ENCODE measurements at places on chromosomes 12 and 14.

DNA sequence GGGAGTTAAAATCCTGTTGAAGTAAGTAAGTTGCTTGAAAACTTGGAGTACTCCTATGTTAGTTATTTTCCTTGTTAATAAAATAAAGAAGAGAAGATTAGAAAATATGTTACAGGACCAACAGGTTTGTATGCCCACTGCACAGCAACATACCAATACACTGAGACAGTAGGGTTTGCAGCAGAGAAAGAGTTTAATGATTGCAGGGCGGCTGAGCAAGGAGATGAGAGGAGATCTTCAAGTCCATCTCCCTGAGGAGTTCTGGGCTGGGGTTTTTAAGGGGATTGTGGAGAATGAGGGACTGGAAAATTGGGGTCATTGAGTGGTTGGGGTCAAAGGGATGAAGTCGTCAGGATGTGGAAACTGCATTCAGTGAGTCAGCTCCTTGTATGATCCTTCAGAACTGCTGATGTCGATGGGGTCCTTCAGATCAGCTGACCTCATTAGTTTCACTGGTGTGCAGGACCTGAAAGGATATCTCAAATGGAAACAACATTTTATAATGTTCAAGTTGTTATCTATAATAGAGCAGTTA is 4.3 kb upstream of the HSD17B6 start:
- H3K27ac ChIP-seq, result no peak overlapping the region
- no peak overlapping the region for H3K4me3 ChIP-seq
- peaks cover 14% of the 10 kb centered on the region for H3K4me1 ChIP-seq
- H3K36me3 ChIP-seq, result no peaks in the 10 kb centered on the region

DNA sequence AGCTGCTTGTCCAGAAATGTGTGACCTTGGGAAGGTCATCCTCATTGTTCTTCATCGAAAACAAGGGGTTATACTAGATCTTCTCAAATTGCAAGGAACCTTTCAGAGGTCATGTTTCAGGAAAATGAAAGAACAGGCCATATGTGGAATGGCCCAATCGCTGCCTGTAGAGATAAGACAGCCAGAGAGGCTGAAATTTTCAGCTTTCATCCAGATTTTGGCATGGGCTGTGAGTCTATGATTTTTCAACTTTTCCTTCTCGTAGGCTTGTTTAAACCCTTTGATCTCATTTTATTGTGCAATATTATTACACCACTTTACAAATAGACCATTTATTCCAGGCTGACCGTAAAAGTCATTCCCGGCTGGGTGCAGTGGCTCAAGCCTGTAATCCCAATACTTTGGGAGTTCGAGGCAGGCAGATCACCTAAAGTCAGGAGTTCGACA is 17.1 kb upstream of the ATXN2 start:
- H3K36me3 ChIP-seq, result no peaks in the 10 kb centered on the region
- no peak for DNase-seq
- H3K4me1 ChIP-seq, result no peaks in the 10 kb centered on the region
- no peak overlapping the region for H3K27ac ChIP-seq

GRCh38 chr12:95336387-95337067 is 118.9 kb downstream of the VEZT start:
- DNase-seq, result no peak
- no peak overlapping the region for H3K27ac ChIP-seq
- H3K4me3 ChIP-seq, result no peak overlapping the region

- no peaks in the 10 kb centered on the region for H3K27me3 ChIP-seq
- H3K27ac ChIP-seq, result no peak overlapping the region
- no peak for DNase-seq
- H3K36me3 ChIP-seq, result no peaks in the 10 kb centered on the region
- no peak overlapping the region for H3K4me3 ChIP-seq
- H3K4me1 ChIP-seq, result no peaks in the 10 kb centered on the region
These were observed 11.2 kb upstream of the POP5 start for GRCh38 chr12:120592121-120593049.

DNA sequence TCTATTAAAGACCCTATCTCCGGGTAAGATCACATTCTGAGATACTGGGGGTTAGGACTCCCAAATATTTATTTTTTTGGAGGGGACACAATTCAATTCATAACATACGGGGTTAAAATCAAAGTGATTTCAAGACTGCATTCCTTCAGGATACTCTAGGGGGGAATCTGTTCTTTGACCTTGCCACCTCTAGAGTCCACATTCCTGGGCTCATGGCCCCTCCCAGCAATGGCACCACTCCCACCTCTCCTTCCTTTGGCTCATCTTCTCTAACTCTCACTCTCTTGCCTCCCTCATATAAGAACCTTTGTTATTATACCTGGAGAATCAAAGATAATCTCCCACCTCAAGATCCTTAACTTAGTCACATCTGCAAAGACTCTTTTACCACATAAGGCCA is 79.5 kb downstream of the CAND1 start:
- no peak for DNase-seq
- no peak overlapping the region for H3K4me3 ChIP-seq
- no peaks in the 10 kb centered on the region for H3K36me3 ChIP-seq
- no peak overlapping the region for H3K27ac ChIP-seq

DNA sequence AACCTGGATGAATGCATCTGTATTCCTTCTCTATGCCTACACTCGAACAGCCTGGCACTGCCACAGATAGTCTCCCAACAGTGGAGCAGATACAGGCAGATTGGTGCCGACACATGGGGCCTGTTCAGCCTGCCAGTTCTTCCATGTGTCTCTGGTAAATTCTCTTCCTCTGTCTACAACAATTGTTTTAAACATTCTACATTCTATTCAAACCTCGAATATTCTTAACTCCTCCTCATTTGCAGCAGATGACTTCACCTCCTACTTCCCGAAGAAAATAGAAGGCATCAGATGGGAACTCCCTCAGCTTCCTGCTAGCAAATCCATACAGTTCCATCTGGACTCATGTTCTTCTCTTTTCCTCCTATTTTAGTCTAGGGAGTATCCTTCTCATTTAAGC is 43.1 kb upstream of the OTOGL start:
- peaks cover 2% of the 10 kb centered on the region for H3K4me1 ChIP-seq
- no peaks in the 10 kb centered on the region for H3K27me3 ChIP-seq
- H3K4me3 ChIP-seq, result no peak overlapping the region
- no peak overlapping the region for H3K27ac ChIP-seq
- H3K36me3 ChIP-seq, result no peaks in the 10 kb centered on the region
- DNase-seq, result no peak

- H3K36me3 ChIP-seq, result no peaks in the 10 kb centered on the region
- no peak overlapping the region for H3K4me3 ChIP-seq
- H3K27me3 ChIP-seq, result no peaks in the 10 kb centered on the region
- no peaks in the 10 kb centered on the region for H3K4me1 ChIP-seq
- H3K27ac ChIP-seq, result no peak overlapping the region
These were observed 337.6 kb upstream of the FAR2 start for GRCh38 chr12:28811457-28811856.

DNA sequence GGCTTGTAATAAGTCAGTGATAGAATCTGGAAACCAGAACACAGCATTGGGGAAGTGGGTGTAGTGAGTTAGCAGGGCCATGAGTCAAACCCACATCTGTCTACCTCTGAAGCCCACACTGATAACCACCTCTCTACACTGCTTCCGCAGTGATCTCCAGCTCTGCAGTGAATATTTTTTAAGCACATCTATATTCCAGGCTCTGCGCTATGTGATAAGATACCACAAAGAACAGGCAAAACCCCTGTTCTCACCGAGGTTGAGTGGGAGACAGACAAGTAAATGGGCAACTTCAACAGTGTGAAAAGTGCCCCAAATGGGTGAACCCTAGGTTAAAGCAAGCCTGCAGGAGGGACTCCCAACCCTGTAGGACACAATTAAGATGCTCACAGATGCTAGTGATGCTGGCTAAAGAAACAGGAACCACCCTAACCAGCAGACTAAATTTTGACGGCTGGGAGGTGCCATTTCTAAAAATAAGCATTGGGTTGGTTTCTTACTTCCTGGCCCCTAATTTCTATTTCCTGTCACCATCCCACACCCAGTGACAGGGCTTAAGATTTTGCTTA is 375.0 kb downstream of the DPF3 start:
- H3K4me3 ChIP-seq, result peak overlapping the region; percentile 30
- peaks cover 60% of the 10 kb centered on the region for H3K4me1 ChIP-seq
- no peaks in the 10 kb centered on the region for H3K36me3 ChIP-seq
- H3K27me3 ChIP-seq, result peaks cover 4% of the 10 kb centered on the region
- peak; percentile 42 for DNase-seq
- H3K27ac ChIP-seq, result peak overlapping the region; percentile 76

GRCh38 chr12:79838359-79838758 is 96.5 kb downstream of the PPP1R12A start:
- DNase-seq, result no peak
- H3K27ac ChIP-seq, result no peak overlapping the region
- no peak overlapping the region for H3K4me3 ChIP-seq
- no peaks in the 10 kb centered on the region for H3K27me3 ChIP-seq
- H3K36me3 ChIP-seq, result peaks cover 71% of the 10 kb centered on the region

GRCh38 chr14:102043251-102044025 is 43.4 kb downstream of the HSP90AA1 start:
- H3K4me1 ChIP-seq, result no peaks in the 10 kb centered on the region
- no peak overlapping the region for H3K27ac ChIP-seq
- peaks cover 96% of the 10 kb centered on the region for H3K36me3 ChIP-seq
- DNase-seq, result no peak

DNA sequence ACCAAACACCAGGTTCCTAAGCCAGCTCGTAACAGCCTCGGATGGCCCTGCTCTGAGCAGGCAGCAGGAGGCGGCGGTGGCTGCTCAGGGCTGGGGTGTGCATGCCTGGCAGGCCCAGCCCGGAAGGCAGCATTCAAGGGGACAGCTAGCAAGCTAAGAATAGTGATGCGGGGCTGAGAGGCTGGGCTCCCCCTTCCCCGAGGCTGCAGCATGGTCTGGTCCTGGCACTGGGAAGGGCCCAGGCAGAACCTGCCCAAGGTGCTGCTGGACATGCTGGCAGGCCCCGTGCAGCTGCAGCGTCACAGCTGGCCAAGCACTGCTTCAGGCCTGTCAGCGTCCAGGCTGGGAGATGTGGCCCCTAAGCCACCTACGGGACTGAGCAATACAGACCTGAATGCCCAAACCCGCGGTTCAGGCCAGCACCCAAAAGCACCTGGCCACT is 26.4 kb upstream of the NUDT14 start:
- peaks cover 15% of the 10 kb centered on the region for H3K36me3 ChIP-seq
- H3K27me3 ChIP-seq, result no peaks in the 10 kb centered on the region
- no peak for DNase-seq
- H3K4me3 ChIP-seq, result no peak overlapping the region

- no peak overlapping the region for H3K4me3 ChIP-seq
- H3K36me3 ChIP-seq, result no peaks in the 10 kb centered on the region
- H3K4me1 ChIP-seq, result no peaks in the 10 kb centered on the region
These were observed 77.3 kb upstream of the ANO6 start for GRCh38 chr12:45138609-45139008.

- DNase-seq, result no peak
- peaks cover 71% of the 10 kb centered on the region for H3K4me1 ChIP-seq
- H3K27ac ChIP-seq, result no peak overlapping the region
- no peak overlapping the region for H3K4me3 ChIP-seq
- H3K36me3 ChIP-seq, result peaks cover 29% of the 10 kb centered on the region
- H3K27me3 ChIP-seq, result no peaks in the 10 kb centered on the region
These were observed 3.2 kb downstream of the SYNE3 start for GRCh38 chr14:95513291-95513690.

DNA sequence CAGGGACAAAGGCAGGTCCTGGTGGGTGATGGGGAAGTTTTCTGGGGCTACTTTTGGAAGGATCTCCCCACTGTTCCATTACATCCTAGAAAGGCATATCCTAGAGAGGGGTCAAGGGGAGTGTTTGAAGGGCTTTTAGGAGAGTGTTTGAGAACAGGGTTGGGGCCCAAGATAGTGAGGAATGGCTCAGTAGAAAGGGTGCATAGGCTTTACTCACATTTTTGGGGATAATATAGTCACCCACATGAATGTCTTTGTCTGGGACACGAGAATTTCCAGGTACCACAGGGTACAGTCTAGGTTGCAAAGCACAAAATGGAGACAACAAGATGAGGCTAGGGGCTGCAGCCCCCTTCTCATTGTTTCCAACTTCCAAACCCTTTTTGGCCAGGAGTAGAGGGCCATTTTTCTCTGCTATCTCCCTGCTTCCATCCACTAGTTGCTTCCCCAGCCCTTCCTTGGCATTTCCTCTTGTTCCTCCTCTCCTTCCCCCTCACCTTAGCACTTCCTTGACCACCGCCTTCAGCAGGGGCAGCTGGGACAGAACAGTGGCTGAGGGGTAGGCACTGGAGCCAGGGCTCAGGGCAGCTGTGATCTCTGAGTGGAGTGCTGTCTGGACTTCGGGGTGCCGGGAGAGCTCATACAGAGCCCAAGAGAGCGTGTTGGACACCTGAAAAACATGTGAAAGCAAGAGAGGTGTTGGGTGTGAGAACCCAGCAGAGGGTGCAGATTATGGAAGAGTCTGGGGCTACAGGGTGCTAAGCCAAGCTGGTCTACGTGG is 2.8 kb downstream of the CYP27B1 start:
- H3K36me3 ChIP-seq, result peaks cover 79% of the 10 kb centered on the region
- H3K27ac ChIP-seq, result peak overlapping the region; percentile 63
- H3K4me1 ChIP-seq, result peaks cover 56% of the 10 kb centered on the region
- no peak for DNase-seq
- peaks cover 13% of the 10 kb centered on the region for H3K27me3 ChIP-seq
- peak overlapping the region; percentile 91 for H3K4me3 ChIP-seq

DNA sequence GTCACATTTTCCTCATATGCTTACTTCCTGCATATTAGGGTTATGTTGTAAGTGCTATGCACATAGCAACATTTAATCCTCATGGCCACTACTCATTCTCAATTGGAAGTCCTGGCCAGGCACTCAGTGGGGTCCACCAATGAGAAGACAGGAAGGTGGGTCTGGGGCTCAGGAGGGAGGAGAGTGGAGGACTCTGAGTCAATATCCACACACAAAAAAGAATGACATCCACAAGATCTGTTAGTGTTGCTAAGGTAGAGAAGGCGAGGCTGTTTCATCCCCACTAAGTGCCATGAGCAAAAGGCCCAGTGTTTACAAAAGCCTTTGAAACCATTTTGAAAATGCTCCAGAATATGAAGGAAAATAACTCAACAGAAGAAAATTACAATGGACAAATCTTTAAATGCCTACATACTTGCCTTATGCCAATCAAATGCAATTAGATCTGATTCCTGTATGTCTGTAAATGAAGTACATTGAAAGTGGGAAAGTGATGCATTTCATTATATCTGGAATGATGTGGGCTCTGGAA is 53.9 kb downstream of the EID3 start:
- H3K27me3 ChIP-seq, result no peaks in the 10 kb centered on the region
- no peak for DNase-seq
- no peak overlapping the region for H3K4me3 ChIP-seq
- peak overlapping the region; percentile 14 for H3K27ac ChIP-seq
- H3K4me1 ChIP-seq, result peaks cover 17% of the 10 kb centered on the region
- peaks cover 15% of the 10 kb centered on the region for H3K36me3 ChIP-seq

GRCh38 chr12:79532907-79533288 is 157.9 kb downstream of the PAWR start:
- H3K27me3 ChIP-seq, result no peaks in the 10 kb centered on the region
- H3K4me1 ChIP-seq, result no peaks in the 10 kb centered on the region
- H3K36me3 ChIP-seq, result no peaks in the 10 kb centered on the region
- H3K4me3 ChIP-seq, result no peak overlapping the region
- no peak for DNase-seq

DNA sequence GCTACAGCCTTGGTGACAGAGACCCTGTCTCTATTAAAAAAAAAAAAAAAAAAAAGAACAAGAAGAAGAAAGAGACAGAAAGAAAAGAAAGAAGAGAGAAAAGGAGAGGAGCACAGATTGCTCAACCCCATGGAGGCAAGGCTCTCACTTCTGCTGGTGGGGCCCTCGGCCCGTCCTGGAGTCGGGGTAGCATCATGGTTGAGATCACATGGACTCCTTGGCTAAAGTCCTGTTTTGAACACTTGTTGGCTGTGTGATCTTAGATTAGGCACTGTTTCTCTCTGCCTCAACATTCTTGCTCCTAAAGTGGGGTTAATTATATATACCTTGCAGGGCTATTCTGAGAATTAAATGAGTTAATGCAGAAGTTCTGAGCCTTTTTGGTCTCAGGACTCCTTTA is 207.7 kb downstream of the CACNA1C start:
- no peak overlapping the region for H3K27ac ChIP-seq
- no peaks in the 10 kb centered on the region for H3K36me3 ChIP-seq
- H3K4me1 ChIP-seq, result peaks cover 6% of the 10 kb centered on the region
- no peak overlapping the region for H3K4me3 ChIP-seq
- H3K27me3 ChIP-seq, result peaks cover 4% of the 10 kb centered on the region
